Sigmoid colon (tissue), 7 donors: ENCODE measurements at places on chromosomes 5 and 9. TPM values are rescaled to one million over a fixed set of nuclear protein-coding genes. Genes with fewer than 3 reads are reported as not detected.

The GABRA1 gene
- not detected for total RNA-seq

The ZDHHC11B gene
- total RNA-seq: 0.71 TPM

The CLIC3 gene
- not detected for total RNA-seq

The SEC16A gene
- 33.9 TPM for total RNA-seq

The DRD1 gene
- not detected for total RNA-seq

- DNase-seq: no peak
Observed at GRCh38 chr9:18396102-18396728, 77.7 kb upstream of the ADAMTSL1 start.

DNA sequence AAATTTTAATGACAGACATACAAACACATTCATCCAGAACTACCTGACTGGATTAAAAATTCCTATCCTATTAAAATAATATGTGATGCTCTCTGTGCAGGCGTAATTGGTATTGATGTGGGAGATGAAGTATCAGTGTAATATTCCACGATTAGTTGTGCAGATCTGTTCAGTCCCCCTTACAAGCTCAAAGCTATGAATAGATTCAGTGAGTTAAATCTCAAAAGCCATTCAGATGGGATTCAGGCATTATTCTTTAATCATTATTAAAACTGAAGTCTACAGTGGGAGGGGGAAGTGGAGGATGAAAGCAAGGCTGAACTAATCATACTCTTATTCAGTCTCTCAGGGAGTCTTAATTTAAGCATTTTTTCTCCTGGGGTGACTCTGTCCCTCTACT, 855.8 kb downstream of the EFNA5 start:
- DNase-seq: no peak

DNA sequence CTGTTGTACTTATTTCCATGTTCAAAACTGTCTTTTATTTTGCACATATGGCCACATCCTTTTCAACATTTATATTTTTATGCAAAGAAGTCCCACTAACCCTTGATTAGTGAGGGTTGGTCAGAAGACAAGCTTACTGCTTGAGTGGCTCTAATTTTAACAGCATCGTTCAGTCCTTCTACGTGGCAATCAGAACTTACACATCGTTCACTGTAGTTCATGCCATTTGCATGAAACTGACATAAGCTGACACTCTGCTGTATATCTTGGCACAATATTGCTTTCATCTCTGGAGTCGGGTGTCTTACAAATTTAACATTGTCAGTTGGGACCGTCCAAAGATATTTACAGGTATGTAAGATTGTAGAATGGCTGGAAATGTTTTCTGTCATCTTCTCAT, 50.6 kb downstream of the MARCHF11 start:
- no peak for DNase-seq

GRCh38 chr5:39121315-39121714, 47.1 kb upstream of the RICTOR start:
- no peak for DNase-seq

GRCh38 chr9:69771775-69772418, 12.1 kb upstream of the PTAR1 start:
- no peak for DNase-seq
